ENCODE measurements at places on chromosomes 3 and 15. TPM values are rescaled to one million over a fixed set of nuclear protein-coding genes. Genes with fewer than 3 reads are reported as not detected.
A peak's percentile ranks its signal among the peaks of the same experiment; 100 is the strongest.

CSTA gene
- total RNA-seq = not detected

SUCNR1 gene
- total RNA-seq = not detected

GOLGA8J gene
- total RNA-seq = not detected

DNA sequence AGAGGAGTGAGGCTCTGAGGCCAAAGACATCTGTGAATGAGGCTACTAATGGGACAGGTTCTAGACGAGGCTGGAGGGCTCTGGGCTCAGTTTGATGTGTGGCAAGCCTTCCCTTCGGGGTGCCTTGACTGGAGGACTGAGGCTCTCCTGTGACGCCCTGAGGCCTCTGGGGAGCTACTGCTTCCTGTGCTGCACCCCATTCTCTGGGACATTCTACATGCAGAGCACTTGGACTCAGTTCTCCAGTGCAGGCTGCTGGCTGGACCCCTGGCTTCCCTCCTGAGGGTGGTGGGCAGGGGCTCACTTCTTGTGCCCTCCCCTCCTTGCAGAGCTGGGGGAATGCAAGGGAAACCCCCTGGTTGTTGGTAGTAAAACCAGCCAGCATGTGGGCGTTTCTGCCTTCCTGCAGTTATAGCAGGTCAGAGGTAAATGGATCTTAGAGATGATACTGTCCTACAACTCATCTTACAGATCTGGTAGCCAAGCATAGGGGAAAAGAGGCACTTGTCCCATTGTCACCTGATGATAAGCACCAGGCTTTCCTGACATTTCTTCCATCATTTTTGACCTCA, 133.3 kb downstream of the CHDH start:
- DNase-seq = peak; percentile 16

GRCh38 chr3:29537889-29538609, 257.2 kb downstream of the RBMS3 start:
- DNase-seq = no peak

- DNase-seq = no peak
These were observed 31.9 kb upstream of the ATP13A3 start for GRCh38 chr3:194518652-194519051.

Measured in activated CD4-positive, alpha-beta T cell treated with anti-CD3 and anti-CD28 coated beads for 36 hours (primary cell).